ENCODE measurements at places on chromosomes 6 and 20. TPM values are rescaled to one million over a fixed set of nuclear protein-coding genes. Genes with fewer than 3 reads are reported as not detected.

DNA sequence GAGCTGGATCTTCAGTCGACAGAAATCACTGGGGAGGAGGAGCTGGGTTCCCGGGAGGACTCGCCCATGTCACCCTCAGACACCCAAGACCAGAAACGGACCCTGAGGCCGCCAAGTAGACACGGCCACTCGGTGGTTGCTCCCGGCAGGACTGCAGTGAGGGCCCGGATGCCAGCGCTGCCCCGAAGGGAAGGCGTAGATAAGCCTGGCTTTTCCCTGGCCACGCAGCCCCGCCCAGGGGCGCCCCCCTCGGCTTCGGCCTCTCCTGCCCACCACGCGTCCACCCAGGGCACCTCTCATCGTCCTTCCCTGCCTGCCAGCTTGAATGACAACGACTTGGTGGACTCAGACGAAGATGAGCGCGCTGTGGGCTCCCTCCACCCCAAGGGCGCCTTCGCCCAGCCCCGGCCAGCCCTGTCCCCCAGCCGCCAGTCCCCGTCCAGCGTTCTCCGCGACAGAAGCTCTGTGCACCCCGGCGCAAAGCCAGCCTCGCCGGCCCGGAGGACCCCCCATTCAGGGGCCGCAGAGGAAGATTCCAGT lies 63.0 kb downstream of the FNDC1 start:
- no peaks in the 10 kb centered on the region for H3K36me3 ChIP-seq
- H3K27ac ChIP-seq = no peak overlapping the region
- no peaks in the 10 kb centered on the region for H3K27me3 ChIP-seq
- no peak overlapping the region for H3K4me3 ChIP-seq

GRCh38 chr20:37223053-37223452 lies 38.6 kb downstream of the GHRH start:
- H3K36me3 ChIP-seq = peaks cover 64% of the 10 kb centered on the region
- no peaks in the 10 kb centered on the region for H3K27me3 ChIP-seq
- H3K4me3 ChIP-seq = no peak overlapping the region
- DNase-seq = no peak

GRCh38 chr20:25030649-25031207 lies 27.2 kb downstream of the ACSS1 start:
- no peak overlapping the region for H3K27ac ChIP-seq
- peaks cover 4% of the 10 kb centered on the region for H3K4me1 ChIP-seq
- no peak for DNase-seq
- H3K27me3 ChIP-seq = no peaks in the 10 kb centered on the region

- no peak overlapping the region for H3K4me3 ChIP-seq
- DNase-seq = no peak
- H3K36me3 ChIP-seq = no peaks in the 10 kb centered on the region
Measured at GRCh38 chr20:19932170-19932667, 84.9 kb upstream of the NAA20 start.

- H3K4me1 ChIP-seq = no peaks in the 10 kb centered on the region
- H3K36me3 ChIP-seq = no peaks in the 10 kb centered on the region
- H3K27ac ChIP-seq = no peak overlapping the region
- H3K27me3 ChIP-seq = no peaks in the 10 kb centered on the region
- DNase-seq = no peak
Measured at GRCh38 chr20:19648024-19648423, 110.0 kb upstream of the RIN2 start.

DNA sequence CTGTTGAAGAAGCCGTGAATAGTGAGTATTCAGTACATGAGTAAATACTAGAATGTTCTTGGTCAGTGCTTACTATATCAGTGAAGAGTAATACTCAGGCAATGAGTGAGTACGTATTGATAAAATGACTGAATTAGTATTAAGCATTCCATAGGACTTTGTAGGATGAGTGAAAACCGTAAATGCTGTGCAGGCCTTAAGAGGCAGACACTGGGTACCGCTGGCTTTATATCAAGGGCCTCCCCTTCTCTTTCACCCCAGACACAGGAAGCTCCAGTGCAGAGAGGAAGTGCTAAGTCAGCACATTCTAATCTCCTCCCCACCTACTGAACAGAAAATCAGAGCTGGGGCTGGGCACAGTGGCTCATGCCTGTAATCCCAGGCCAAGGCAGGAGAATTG lies 24.2 kb downstream of the POFUT1 start:
- H3K36me3 ChIP-seq = peaks cover 39% of the 10 kb centered on the region
- no peak overlapping the region for H3K4me3 ChIP-seq
- peaks cover 17% of the 10 kb centered on the region for H3K4me1 ChIP-seq
- DNase-seq = no peak
- no peaks in the 10 kb centered on the region for H3K27me3 ChIP-seq

DNA sequence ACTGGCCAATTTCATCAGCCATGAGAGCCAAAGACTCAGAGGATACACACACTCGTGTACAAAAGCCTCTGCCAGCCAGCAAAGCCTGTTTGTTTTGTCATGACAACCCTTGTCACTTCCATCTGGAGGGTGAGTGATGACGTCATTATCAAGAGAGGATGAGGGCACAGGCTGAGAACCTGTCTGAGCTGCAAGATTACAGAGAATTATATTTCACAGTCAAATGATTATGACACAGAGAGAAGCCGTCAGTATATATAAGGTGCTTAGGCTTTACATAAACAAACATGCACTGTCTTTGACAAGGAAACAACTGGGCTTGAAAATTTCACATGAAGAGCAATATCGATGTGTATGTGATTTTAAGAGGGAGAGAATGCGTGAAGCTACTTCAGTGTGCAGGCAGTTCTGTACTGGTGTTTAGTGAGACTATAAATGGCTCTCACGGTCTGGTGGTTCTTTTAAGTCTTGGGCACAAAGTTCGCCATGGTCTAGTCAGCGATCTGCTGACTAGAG lies 36.5 kb upstream of the BCLAF1 start:
- H3K4me1 ChIP-seq = no peaks in the 10 kb centered on the region
- H3K4me3 ChIP-seq = no peak overlapping the region
- no peaks in the 10 kb centered on the region for H3K27me3 ChIP-seq
- no peak overlapping the region for H3K27ac ChIP-seq
- no peak for DNase-seq

Gene NUP153
- 97.4 TPM for total RNA-seq

Gene DDO
- not detected for total RNA-seq
